Left colon (tissue), 2 donors: ENCODE measurements at places on chromosomes 16 and 17. TPM values are rescaled to one million over a fixed set of nuclear protein-coding genes. Genes with fewer than 3 reads are reported as not detected.

Gene FBXW10
- total RNA-seq: 0.09 TPM

Gene MILR1
- 0.82 TPM for total RNA-seq

Gene NDE1
- 24.8 TPM for total RNA-seq

Gene VTN
- not detected for total RNA-seq

Gene TMC8
- total RNA-seq: 8.8 TPM

Gene ADGRG1
- 81.2 TPM for total RNA-seq

Gene DPEP3
- total RNA-seq: not detected

Gene RRAD
- 3.9 TPM for total RNA-seq

Gene ITGAD
- not detected for total RNA-seq

Gene MMP28
- 83.0 TPM for total RNA-seq

Gene ST6GALNAC2
- 4.5 TPM for total RNA-seq
